HFF-Myc (cell line): ENCODE measurements at places on chromosomes 13 and 19.

- no peak for DNase-seq
Observed at GRCh38 chr13:24141333-24141910, 19.1 kb upstream of the SPATA13 start.

DNA sequence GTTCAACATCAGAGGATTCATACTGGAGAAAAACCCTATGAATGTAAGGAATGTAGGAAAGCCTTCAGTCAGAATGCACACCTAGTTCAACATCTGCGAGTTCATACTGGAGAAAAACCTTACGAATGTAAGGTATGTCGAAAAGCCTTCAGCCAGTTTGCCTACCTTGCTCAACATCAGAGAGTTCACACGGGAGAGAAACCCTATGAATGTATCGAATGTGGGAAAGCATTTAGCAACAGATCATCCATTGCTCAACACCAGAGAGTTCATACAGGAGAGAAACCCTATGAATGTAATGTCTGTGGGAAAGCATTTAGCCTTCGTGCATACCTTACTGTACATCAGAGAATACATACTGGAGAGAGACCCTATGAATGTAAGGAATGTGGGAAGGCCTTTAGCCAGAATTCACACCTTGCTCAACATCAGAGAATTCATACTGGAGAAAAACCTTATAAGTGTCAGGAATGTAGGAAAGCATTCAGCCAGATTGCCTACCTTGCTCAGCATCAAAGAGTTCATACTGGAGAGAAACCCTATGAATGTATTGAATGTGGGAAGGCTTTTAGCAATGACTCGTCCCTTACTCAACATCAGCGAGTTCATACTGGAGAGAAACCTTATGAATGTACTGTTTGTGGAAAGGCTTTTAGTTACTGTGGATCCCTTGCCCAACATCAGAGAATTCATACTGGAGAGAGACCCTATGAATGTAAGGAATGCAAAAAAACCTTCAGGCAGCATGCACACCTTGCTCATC is 15.4 kb downstream of the ZNF570 start:
- no peak for DNase-seq

GRCh38 chr19:13337181-13337580 is 169.1 kb downstream of the CACNA1A start:
- no peak for DNase-seq

DNA sequence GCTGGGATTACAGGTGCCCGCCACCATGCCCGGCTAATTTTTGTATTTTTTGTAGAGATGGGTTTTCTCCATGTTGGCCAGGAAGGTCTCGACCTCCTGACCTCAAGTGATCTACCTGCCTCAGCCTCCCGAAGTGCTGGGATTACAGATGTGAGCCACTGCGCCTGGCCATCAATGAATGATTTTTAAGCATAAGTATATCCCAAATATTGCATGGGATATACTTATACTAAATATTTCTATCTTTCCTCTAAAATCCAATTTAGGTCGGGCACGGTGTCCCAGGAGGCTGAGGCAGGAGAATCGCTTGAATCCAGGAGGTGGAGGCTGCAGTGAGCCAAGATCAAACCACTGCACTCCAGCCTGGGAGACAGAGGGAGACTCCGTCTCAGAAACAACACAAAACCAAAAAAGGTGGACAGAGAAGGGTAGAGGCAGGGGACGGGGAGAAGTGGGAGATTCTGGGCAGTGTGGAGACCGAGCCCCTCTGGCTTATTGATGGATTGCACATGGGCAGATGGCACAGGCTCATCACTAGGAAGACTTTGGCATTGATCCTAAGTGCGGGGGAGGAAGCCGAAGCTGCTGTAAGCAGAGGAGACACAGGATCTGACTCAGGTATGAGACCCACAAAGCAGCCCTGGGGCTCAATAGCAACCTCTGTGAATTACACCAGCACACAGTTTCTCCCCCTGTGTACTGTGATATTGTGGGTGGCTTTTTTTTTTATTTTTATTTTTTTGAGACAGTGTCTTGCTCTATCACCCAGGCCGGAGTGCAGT is 13.5 kb downstream of the ARRDC5 start:
- DNase-seq: no peak

DNA sequence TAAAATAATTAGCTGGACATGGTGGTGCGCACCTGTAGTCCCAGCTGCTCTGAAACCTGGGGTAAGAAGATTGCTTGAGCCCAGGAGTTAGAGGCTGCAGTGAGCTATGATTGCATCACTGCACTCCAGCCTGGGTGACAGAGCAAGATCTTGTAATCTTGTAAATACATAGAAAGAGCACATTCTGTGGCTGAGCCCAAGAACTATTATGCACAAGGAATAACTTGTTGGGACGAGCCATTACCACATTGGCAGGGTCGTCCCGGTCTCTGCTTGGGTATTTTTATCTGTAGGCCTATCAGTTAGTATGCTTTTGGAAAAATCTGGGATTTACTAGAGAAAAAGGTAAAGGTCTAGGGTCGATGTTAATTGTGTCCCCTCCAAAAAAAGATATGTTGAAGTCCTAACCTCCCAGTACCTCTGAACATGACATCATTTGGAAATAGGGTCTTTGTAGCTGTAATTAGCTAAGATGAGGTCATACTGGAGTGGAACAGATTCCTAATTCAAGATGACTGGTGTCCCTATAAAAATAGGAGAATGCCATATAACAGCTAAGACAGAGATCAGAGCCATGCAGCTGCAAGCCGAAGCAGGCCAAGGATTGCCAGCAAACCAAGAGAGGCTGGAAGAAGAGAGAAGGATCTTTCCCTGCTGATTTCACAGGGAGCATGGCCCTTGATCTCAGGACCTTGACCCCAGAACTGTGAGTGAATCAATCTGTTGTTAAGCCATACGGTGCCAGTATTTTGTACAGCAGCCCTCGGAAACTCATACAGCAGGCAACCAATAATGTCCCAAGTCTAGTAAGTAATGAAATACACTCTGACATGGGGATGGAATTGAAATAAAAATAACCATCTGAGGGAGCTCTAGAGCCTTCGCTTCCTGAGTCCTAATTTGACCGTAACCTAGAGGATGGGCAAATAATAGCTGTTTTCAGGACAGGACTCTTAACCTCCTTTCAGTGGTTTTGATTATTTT is 77.0 kb downstream of the TM9SF2 start:
- no peak for DNase-seq

GRCh38 chr13:65125236-65125635 is 2104.9 kb downstream of the PCDH9 start:
- DNase-seq: no peak

DNA sequence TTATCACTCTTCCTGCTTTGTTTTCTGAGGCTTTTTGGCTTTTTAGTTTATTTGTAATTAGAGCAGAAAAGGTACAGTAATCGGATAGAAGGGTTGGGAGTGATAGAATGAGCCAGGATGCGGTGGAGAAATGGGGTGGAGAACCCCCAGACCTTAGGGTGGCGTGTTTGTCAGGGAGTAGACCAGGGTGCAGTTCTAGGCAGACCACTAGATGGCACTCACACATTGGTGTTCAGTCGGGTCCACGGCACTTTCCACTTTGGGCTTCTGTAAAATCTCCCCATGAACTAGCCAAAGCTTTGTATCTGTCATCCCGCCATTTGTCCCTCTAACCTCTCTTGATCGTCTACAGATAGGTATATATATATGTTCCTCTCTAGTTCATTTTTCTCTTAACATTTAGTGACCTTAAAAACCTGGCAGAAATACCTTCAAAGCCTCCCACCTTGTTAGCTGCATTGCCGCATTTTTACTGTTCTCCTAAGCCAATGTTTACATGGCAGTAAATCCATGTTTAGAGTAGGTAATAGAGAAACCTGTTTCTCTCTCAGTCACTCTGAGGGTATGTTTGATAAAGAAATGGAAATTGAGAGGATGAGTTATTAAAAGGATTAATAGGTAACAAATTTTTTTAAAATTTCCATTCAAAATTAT is 154.9 kb downstream of the TM9SF2 start:
- peak; percentile 54 for DNase-seq

DNA sequence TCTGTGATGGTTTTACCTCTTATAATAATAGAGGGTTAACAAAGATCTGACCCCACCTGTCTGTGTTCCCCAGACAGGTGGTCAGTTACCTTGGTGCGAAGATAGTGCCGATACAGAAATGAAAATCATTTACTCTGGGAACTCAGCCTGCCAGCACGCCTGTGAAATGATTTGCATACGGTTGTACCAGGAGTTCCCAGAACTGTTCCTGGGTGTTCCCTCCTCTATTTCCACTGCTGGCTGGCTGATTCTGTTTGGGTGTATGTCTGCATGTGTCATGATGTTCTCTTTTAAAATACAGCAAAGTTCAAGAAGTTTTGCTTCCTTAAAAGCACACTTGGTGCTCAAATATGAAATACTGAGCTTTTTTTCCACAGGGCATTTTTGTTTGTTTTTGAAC is 527.1 kb downstream of the FGF9 start:
- DNase-seq: no peak

DNA sequence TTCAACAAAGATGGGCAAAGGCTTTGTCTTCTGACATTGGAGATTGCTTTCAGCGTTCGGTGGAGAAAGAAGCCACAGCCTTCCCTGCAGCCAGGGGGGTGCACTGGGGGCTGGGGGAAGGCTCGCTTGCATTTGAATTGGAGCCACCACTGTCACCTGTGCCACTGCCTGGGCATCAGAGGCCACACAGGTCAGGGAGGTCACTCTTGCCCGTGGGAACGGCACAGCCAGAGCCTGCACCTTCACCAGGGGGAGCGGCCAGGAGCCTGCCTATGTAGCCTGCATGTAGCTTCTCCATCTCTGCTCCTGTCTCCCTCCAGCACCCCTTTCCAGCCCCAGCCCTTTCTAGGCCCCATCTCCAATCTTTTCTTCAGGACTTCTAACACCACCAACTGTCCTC is 43.7 kb upstream of the KCTD15 start:
- DNase-seq: no peak

DNA sequence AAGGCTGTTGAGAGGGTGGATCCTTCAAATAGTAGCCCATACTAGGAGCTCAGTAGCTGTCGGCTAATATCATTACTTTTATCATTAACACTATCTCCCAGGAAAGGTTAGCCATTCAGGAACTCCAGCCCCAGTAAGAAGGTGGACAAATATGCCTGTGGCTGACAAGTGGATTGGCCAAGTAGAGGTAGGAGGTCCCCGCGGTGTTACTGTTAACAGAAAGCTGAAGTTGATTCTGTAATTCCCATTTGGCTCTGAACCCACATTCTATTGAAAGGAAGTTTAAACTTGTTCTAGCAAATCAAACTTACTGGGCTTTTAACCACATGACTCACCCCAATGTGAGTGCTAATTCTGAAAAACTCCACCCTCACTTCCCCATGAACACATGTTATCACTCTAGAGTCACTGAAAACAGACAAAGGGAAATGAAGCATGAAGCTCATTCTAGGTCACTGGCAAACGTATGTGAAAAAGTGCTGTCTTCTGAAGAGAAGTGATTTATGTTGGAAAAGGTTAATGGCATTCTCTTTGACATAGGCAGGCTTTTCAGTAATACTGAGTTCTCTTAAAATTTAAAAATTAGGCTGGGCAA is 273.5 kb downstream of the FGF14 start:
- peak; percentile 40 for DNase-seq

DNA sequence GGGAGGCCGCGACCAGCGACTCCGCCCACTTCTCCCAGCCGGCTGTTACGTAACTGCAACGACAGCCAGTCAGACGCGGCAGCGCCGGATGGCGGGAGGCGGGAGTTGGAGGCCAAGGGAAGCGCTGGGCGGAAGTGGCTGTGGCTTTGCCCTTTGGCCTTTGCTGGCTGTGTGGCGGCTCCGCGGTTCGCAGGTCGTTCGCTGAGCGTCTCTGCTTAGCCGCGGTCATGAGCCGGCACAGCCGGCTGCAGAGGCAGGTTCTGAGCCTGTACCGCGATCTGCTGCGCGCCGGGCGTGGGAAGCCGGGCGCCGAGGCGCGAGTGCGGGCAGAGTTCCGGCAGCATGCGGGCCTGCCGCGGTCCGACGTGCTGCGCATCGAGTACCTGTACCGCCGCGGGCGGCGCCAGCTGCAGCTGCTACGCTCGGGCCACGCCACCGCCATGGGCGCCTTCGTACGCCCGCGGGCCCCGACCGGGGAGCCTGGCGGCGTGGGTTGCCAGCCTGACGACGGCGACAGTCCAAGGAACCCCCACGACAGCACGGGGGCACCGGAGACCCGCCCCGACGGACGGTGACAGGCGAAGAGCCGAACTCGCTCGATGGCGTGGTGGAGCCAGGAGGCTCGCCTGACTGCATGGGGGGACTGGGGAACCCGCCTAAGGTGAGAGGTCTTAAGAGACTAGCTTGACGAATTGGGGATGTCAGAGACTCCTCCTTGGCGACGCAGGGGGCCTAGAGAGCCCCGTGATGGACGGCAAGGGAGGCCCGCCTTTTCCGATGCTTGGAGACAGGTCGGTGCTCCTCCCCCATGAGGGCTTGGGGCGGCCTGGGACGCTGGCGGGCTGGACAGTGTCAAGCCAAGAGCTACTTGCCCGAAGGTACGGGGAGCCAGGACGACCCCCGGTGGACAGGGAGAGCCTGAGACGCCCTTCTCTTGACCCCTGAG is at the start of gene SDHAF1:
TSS of gene SDHAF1 (plus strand) at position 141 of the 946 bp plus-strand sequence. CDS start at position 228, 87 bp downstream.
- DNase-seq: peak; percentile 61

GRCh38 chr13:23462815-23463559 is 29.5 kb upstream of the SACS start:
- DNase-seq: no peak

- no peak for DNase-seq
Observed at GRCh38 chr19:30390356-30390988, 18.3 kb downstream of the ZNF536 start.

- no peak for DNase-seq
Observed at GRCh38 chr13:94947965-94948371, 235.6 kb upstream of the SOX21 start.

DNA sequence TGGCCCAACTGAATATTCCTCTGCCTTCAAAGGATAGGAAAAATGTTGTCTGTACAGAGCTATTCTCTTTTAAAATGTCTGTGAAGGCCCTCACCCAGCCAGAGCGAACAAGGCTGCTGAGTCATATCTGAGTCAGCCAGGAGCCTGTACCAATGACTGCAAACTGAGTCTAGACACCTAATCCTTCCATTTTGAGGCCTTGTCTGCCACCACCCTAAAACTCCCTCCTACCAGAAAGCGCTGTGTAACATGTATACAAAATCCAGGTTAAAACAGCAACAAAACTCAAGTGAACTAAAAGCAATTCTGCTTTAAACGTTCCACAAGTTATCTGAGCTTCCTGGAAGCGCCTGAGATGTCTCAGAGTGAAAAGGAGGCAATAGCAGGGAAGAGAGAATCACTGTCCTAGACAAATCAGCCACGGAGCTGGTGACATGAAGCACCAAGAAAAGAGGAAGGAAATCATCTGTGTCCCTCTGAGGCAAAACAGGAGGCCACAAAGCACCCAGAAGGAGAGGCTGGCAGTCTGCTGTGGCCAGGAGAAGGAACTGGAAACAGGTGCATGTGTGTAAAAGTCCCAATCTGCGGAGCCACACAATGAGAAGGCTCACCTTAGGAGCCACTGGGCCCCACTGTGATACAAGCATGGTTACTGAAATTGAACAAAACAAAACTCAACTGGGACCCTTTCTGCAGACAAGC is 10.2 kb downstream of the DHRS12 start:
- DNase-seq: peak; percentile 42

- no peak for DNase-seq
Observed at GRCh38 chr13:74182491-74182890, 48.3 kb upstream of the KLF12 start.
